NCI-H1930 (cell line): ENCODE measurements at places on chromosomes 7 and 10.
A peak's percentile ranks its signal among the peaks of the same experiment; 100 is the strongest.

- no peak for DNase-seq
Measured at GRCh38 chr10:21449288-21449966, 76.1 kb downstream of the SKIDA1 start.

GRCh38 chr10:28558923-28559508 is 26.1 kb downstream of the WAC start:
- no peak for DNase-seq

DNA sequence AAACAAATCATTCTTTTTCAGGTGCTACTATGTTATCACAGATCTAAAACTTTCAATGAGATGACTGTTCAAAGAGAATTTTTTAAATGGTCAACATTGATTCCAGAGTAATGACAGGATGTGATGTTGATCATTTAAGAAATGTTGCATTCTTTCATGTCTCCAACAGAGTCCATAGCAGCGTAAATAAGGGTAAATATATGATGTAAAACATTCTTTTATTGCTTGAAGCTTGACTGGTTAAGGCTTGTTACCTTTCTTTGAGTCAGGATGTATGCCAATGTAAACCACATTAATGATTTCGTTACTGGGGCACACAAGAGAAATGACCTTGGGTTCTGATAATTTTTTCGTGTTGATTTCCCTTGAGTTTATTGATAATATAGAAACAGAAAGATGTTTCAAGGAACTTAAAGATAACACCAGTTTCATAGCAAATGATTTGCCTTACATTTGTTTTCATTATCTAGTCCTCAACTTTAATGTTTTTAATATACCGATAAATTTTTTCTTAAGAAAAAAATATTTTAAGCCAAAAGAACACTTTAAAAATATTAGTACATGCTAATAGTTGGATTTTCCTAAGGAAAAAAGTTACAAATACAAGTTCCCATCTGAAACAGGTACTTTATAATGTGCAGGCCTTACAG is 3.5 kb downstream of the STK17A start:
- DNase-seq, result no peak

DNA sequence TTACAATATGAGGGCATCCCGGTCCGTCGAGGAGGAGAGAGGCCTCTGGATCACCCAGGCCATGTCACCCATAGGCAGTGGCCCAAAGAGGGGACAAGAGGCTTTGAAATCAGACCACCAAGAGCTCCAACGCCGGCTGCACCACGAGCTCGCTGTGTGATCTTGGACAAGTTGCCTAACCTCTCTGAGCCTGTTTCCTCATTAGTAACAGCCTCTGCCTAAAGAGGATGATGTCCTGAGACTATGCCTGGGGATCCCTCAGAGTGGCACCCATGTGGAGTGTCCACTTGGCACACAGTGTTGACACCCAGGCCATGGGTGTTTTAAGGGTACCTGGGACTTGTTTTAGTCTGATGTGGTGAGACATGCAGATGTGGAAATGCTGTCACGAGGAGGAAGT is 50.8 kb downstream of the MICALL2 start:
- no peak for DNase-seq

DNA sequence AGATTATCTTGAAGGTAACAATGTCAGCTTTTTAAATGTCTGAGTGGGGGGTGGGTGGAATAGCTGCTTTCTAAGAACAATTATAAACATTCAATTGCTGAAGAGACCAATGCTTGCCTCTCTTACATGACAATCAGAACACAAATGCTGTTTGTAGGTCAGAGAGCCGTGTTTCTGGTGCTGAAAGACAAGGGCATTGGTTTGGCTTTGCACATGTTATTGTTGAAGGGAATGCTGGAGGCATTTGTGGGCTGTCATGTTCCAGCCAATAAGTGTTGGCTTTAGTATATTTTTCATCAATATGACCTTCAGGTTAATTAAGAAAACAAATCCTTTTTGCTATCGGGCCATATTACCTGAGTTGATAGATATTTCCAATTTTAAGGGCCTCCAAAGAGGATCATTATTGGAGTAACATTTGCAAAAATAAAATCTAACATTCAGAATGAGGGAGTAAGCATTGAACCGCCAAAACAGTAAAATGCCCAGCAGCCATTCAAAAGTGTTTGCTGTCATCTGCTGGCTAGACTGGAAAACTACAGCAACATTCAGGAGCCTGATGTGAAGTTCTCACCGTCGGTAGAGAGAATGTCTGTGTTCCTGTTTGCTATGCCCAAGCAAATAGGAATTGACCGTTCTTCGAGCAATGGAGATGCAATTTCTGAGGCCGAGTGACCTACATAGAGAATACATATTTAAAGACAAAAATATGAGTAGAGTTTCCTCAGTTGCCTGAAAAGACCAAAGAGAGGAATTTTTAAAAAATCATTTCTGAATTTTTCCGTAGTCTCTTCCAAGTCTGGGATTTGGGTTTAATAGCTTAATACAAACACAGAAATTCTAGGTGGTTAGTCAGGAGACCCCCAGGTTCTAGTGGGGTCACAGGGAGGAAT is 118.9 kb downstream of the APBB1IP start:
- no peak for DNase-seq

DNA sequence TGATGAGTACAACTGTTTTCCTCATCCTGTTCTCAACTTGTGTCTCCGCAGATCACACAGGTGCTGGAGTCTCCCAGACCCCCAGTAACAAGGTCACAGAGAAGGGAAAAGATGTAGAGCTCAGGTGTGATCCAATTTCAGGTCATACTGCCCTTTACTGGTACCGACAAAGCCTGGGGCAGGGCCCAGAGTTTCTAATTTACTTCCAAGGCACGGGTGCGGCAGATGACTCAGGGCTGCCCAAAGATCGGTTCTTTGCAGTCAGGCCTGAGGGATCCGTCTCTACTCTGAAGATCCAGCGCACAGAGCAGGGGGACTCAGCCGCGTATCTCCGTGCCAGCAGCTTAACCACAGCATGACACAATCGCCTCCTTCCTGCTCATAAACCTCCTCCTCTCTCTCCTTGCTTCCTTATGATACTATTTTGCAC is 126.7 kb upstream of the PRSS58 start:
- DNase-seq, result no peak

GRCh38 chr7:121697731-121698316 is 175.1 kb upstream of the PTPRZ1 start:
- DNase-seq, result no peak

GRCh38 chr7:106704000-106704840 is 43.3 kb upstream of the CCDC71L start:
- DNase-seq, result no peak

GRCh38 chr7:78134256-78134655 is 335.7 kb downstream of the PHTF2 start:
- peak; percentile 28 for DNase-seq

- DNase-seq, result no peak
Measured at GRCh38 chr7:155373359-155374273, 75.9 kb downstream of the INSIG1 start.

DNA sequence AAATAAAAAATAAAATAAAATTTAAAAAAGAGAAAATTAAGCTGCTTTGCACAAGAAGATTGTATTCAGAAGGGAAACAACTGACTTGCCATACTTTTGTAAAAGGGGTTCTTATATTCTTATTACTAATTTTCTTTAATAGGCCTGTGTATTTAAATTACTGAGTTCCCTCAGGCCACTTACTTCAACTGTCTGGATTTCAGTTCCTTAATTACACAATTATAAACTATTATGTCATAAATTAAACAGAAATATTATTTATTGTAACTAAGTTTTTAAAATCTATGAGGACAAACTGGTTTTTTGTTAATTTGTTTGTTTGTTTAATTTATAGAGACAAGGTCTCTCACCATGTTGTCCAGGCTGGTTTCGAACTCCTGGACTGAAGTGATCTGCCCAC is 22.4 kb upstream of the MICU1 start:
- no peak for DNase-seq

- DNase-seq, result no peak
Measured at GRCh38 chr7:5423306-5423975, at the start of gene TNRC18. Gene TNRC18 (minus strand): TSS chr7:5423834. CDS start chr7:5421246, 2,588 bp downstream.

GRCh38 chr10:70588859-70589570 is 13.5 kb downstream of the PRF1 start:
- DNase-seq, result no peak

GRCh38 chr7:44535348-44536064 is 5.6 kb downstream of the NPC1L1 start:
- DNase-seq, result no peak

- no peak for DNase-seq
Measured at GRCh38 chr7:45036317-45036716, 36.3 kb downstream of the CCM2 start.

DNA sequence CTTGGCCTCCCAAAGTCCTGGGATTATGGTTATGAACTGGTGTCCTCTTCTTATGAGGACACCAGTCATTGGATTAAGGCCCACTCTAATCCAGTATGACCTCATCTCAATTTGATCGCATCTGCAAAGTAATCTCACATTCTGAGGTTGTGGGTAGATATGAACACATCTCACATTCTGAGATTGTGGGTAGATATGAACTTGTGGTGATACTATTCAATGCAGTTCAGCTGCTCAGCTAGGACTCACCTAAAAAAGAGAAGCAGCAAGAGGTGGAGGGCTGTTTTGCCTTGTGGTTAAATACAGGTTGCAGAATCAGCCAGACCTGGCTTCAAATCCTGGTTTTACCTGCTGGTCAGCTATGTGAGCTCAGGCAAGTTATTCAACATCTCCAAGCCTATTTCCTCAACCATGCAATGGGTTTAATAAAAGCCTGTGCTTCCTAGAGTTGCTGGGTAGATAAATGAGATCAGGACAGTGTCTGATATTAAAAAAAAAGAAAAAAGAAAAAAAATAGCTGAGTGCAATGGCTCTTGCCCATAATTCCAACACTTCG is 8.5 kb upstream of the BAG3 start:
- no peak for DNase-seq

- DNase-seq, result no peak
Measured at GRCh38 chr7:129845178-129845971, 107.4 kb downstream of the UBE2H start.

DNA sequence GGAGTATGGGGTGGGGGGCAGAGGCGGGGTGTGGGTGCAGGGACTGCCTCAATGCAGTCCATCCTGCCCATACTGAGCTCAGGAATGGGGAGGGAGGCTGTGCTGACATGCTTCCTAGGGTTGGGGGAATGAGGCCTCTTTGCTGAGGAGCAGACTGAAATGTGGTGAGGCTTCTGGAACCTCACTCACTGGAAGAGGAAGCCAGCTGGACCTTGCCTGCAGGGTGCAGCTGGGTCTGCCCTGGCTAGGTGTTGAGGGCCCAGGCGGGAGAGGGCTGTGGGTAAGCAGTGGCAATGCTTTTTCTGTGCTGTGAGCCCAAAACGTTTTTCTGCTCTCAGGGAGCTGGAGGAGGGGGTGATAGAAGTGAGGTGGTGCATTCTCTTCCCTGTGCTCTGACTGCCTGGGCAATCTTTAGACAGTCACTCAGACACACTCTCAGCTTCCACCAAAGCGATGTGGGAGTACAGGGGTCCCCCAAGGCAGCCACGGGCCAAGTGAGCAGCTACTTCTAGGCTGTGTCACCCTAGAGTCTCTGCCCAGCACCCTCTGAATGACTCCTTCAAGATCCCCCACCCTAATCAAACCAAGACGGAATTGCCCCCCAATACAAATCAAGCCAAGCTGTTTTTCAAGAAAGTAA is 41.1 kb upstream of the BMPR1A start:
- no peak for DNase-seq

- peak; percentile 1 for DNase-seq
Measured at GRCh38 chr10:109773288-109774120, 149.8 kb downstream of the XPNPEP1 start.

GRCh38 chr7:142835487-142835886 is 19.4 kb upstream of the EPHB6 start:
- DNase-seq, result no peak

DNA sequence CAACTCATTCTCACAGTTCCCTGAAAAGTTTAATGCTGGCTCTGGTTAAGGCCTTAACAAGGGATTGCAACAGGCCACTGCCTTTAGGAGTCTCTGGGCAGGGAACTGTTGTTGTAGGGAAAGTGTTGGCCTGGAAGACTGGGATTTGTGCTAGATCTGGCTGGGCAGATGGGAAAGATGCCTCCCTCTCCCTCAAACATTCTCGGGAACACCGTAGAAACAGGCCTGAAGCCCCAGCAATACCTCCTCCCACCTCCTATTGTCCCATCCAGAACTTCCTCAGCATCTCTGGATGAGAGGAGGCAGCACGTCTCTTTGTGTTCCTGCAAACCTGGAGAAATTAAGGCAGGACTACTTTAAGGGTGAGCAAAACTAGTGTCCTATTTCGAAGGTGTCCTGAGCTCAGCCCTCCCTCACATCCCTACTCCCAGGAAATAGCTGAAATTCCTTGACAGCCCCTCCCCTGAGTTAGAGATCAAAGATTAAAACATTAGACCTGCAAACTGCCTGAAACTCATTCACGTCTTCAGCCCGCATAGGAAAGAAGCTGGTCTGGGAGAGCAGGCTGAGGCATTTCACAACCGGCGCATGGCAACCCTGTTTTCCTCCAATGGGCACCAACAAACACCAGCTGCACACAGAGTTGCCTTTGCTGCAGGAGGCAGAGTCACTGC is 10.9 kb upstream of the MAP3K8 start:
- DNase-seq, result no peak

DNA sequence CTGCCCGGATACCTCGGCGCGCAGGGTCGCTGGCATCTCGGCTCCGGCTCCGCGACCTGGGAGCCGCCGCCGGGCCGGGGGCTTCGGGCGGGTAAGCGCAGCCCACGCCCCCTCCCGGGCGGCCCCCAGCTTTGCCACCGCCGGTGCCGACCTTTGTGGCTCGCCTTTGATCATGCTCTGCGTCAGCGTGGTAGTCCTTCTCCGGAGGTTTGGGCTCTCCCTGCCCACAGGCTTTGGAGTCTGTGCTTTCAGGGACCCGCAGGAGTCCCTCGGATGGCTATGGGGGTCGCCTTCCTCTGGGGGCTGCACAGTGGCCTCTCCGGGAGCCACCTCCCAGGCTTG is 7.3 kb downstream of the ATP6V1F start:
- no peak for DNase-seq

- no peak for DNase-seq
Measured at GRCh38 chr10:89151857-89152256, 55.3 kb downstream of the CH25H start.

DNA sequence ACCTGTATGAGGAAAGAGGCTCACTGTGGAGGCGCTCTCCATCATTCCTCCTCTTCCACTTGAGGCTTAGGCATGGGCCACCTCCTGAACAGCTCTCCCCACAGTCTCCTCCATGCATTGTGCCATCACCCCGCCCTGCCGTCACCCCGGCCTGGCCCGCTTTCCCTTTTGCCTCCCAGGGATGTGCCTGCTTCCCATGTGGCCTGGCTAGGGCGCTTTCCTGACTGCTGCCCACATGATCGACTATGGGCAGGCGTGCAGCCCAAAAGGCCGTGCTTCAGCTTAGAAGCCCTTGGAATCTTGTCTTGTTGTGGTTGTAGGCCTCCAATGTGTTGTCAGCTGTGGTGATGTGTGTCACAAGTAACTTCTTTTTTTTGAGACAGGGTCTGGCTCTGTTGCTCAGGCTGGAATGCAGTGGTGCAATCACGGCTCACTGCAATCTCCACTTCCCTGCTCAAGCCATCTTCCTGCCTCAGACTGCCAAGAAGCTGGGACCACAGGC is 1.8 kb upstream of the ACTR3C start:
- no peak for DNase-seq

DNA sequence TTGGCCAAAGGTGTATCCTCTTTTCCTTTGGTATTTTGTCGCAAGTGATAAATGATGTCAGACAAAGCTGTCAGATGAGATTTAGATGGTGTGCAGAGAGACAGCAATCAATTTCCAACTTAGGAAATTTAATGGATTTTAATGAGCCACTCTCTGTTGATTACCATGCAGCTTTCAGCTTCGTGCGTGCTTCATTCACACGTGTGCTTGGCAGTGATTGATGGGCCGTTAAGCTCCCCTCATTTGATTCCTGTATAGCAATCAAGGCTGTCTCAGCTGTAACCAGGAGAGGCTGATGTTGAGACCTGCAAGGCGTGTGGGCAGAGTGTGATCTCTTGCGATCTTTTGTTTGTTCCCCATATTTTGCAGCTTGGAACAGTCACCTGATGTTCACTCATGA is 439.6 kb downstream of the CALN1 start:
- no peak for DNase-seq
